ENCODE measurements at places on chromosomes 6 and 20. TPM values are rescaled to one million over a fixed set of nuclear protein-coding genes. Genes with fewer than 3 reads are reported as not detected.

- DNase-seq = peak; percentile 89
These were observed 81.2 kb downstream of the PDE7B start for GRCh38 chr6:135932651-135933050.

GRCh38 chr6:145502416-145502815 is 232.9 kb downstream of the EPM2A start:
- DNase-seq = peak; percentile 11

FOXS1 gene
- not detected for total RNA-seq

GRCh38 chr20:62052842-62053464 is 12.7 kb downstream of the TAF4 start:
- DNase-seq = no peak

- peak; percentile 84 for DNase-seq
These were observed 115.1 kb upstream of the ARID1B start for GRCh38 chr6:156662025-156662445.

RBCK1 gene
- total RNA-seq = 137 TPM

GRCh38 chr20:13264907-13265306 is 43.8 kb downstream of the ISM1 start:
- no peak for DNase-seq

DNA sequence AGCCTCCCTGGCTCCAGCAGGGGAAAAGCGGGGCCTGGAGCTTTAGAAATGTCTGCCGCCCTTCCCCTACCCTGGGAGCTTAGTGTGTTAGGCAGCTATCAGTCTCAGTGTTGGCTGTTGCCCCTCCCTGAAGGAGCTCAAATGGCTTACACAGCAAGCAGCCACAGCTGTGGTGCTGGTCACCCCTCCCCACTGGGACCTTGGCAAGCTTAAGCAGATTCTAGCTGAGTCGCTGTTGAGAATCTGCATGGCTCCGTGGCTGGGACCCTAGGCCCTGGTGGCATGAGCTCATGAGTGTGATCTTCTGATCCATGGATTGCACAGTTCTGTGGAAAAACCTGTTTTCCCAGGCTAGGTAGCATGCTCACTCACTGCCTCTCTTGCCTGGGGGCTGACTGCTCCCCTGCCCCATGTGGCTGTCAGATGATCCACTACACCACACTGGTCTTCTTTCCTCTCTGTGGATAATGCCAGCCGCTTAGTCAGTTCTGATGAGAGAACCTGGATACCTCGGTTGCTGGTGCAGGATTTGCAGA is 714.0 kb downstream of the MAFB start:
- no peak for DNase-seq

ZSCAN16 gene
- total RNA-seq = 8.1 TPM

Data from PC-3 (cell line).